Choroid plexus epithelial cell (primary cell): ENCODE measurements at places on chromosomes 13 and 19.
A peak's percentile ranks its signal among the peaks of the same experiment; 100 is the strongest.

DNA sequence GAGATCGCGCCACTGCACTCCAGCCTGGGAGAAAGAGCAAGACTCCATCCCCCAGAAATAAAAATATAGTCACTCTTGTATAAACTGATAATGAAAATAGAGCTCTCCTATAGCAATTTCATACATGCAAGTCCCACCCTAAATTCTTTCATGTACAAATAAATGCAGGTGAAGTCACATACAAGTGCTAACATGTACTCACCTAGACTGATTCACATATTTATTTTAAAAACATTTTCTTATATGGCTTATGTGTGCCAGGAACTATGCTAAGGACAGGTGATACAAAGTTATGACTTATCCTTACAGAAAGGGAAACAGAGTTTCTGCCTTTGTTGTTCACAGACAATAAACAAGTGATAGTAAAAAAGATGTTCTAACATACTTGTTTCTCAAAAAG, 32.0 kb downstream of the USP12 start:
- DNase-seq = no peak

DNA sequence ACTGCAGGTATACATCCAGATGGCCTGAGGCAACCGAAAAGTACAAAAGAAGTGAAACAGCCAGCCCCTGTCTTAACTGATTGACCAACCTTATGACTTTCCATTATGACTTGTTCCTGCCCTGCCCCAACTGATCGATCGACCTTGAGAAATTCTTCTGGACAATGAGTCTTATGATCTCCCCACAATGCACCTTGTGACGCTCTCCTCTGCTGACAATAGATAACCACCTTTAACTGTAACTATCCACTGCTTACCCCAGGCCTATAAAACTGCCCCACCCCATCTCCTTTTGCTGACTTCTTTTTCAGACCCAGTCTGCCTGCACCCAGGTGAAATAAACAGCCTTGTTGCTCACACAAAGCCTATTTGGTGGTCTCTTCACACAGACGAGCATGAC, 11.2 kb downstream of the ZNF83 start:
- no peak for DNase-seq

GRCh38 chr13:79404985-79405384, 1.1 kb downstream of the RBM26 start:
- DNase-seq = no peak

- DNase-seq = no peak
Measured at GRCh38 chr19:45864629-45865082, 530 bp downstream of the FOXA3 start.

- DNase-seq = no peak
Measured at GRCh38 chr19:39705578-39706188, 1.4 kb downstream of the LGALS14 start.

GRCh38 chr13:109214393-109214792, 572.0 kb downstream of the IRS2 start:
- DNase-seq = no peak

- DNase-seq = no peak
Measured at GRCh38 chr19:3908266-3909054, 24.4 kb upstream of the NMRK2 start.

DNA sequence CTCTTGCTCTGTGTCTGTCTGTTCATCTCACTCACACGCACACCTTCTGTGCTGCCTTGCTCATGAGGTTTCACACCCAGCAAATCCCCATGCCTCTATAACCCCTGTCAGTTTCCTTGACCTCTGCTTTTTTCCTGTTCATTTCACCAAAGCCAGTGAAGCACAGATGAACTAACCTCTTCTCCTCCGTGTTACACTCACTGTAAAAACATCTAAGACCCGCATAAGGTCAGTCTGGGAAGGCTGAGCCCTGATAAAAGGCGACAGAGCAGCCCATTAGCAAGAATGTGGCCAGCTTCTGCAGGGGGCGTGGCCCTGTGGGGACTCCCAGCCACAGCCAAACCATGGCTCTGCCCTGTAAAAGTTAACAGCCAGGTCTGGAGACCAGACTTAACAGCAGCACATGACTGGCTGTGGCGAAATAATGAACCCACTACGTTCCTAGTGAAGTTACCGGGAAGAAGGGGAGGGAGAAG, 42.8 kb upstream of the NPAS1 start:
- peak; percentile 65 for DNase-seq

DNA sequence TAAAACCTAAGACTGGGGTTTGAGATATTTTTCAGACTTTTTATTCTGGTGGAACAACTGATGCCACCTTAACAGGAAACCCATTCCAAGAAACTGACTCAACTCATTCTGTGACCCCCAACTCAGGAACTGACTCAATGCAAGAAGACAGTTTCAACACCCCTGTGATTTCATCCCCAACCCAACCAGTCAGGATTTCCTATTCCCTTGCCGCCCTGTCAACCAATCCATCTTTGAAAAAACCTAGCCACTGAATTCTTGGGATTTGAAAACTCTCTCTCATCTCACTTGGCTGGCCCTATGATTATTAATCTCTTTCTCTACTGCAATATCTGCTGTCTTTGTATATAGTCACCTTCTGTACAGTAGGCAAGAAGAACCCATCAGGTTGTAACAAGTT, 1211.9 kb upstream of the ATXN8OS start:
- no peak for DNase-seq

DNA sequence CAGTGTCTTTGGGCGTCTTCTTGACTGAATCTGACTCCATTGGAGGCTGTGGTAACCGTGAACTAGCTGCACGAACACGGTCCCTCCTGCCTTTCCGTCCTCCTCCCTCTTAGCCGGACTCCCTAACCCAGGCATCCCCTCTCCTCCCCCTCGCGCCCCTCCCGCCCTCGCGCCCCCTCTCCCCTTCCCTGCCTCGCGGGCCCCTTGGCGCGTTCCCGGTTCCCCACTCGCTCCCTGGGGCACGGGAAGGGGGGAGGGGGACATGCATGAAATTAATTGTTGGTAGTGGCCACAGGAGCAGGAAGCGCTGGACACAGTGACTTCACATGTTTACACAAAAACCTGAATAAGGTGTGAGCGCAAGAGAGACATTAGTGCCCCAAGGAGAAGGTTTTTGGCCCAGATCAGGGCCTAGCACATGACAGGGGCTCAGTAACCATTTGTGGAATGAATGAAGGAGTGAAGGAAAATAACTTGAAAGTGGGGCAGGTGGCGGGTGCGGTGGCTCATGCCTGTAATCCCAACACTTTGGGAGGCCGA, 279 bp downstream of the DMRTC2 start:
- no peak for DNase-seq

- DNase-seq = no peak
Measured at GRCh38 chr13:106311004-106311403, 224.5 kb downstream of the EFNB2 start.

- no peak for DNase-seq
Measured at GRCh38 chr13:61258185-61258584, 157.5 kb downstream of the PCDH20 start.

DNA sequence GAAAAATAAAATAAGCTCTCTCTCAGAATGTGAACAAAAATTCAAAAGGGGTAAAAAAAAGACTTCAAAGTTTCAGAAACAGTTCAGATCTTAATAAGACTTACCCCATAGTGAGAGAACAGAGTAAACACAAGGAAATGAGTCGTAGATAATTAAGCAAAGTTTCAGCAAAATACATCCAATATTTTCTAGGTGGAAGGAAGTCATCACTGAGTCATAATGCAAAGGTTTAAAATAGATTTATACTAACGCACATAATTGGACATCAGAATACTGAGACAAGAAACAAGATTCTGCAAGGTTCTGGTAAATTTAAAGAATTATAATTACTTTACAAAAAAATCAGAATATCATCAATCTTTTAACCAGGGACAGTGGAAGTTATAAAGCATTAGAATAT, 1370.7 kb upstream of the ATXN8OS start:
- no peak for DNase-seq

- peak; percentile 18 for DNase-seq
Measured at GRCh38 chr19:11737964-11738745, 591 bp downstream of the ZNF823 start.

DNA sequence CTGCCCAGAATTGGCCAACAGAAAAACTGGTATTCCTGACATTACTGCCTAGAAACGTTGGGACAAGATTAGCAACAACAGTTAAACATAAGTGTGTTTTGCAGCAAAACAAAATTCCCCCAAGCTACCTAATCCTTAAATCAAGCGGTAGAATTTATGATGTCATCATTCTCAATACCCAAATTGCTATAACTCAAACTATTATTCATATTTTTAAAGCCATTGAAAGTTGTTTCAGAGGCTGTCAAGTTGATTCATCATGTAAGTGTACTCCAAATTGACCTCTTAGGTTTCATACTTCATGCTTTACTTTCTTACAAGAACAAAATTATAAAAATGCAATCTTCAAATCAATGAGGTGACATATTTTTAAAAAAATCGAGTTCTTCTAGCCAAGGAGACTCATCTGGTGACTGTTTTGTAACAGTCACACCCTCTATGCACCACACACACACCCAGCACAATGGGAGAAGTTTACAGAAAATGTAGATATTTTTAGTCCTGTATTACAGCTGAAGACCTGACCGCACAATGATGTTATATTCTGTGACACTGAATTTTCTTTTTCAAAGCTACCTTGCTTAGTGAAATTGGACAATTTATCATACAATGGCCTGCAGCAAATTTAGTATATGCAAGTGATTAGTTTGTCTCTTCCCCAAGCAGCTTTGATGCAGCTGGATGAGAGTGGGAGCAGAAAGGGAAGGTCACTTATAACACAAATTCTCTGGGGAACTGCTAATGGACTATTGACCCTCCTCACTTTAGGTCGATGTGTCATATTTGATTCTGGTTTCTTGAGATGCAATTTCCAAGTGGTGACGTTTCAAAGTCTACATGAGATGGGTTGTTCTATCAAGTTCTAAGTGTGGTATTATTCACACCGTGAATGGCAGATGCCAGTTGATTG, 345.3 kb upstream of the OBI1 start:
- DNase-seq = no peak

GRCh38 chr19:27709496-27709895, 1503.5 kb downstream of the UQCRFS1 start:
- DNase-seq = no peak

DNA sequence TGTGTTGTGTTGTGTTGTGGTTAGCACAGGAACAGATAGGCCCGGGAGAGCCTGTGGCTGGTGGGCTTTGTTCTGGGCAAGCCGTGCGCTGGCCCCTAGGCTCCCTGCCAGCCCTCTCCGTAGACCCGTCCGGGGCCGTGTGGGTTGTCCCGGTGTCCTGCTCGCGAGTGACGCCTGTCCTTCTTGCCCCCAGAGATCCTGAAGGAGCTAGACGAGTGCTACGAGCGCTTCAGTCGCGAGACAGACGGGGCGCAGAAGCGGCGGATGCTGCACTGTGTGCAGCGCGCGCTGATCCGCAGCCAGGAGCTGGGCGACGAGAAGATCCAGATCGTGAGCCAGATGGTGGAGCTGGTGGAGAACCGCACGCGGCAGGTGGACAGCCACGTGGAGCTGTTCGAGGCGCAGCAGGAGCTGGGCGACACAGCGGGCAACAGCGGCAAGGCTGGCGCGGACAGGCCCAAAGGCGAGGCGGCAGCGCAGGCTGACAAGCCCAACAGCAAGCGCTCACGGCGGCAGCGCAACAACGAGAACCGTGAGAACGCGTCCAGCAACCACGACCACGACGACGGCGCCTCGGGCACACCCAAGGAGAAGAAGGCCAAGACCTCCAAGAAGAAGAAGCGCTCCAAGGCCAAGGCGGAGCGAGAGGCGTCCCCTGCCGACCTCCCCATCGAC, 5.7 kb downstream of the ING1 start:
- DNase-seq = no peak

GRCh38 chr19:55252760-55253663, 5.8 kb downstream of the PPP6R1 start:
- DNase-seq = no peak

GRCh38 chr19:16587833-16588823, 15.9 kb upstream of the SLC35E1 start:
- no peak for DNase-seq

GRCh38 chr13:40875583-40875982, 86.2 kb downstream of the SLC25A15 start:
- DNase-seq = no peak

- no peak for DNase-seq
Measured at GRCh38 chr13:80177327-80177726, 163.6 kb downstream of the SPRY2 start.

DNA sequence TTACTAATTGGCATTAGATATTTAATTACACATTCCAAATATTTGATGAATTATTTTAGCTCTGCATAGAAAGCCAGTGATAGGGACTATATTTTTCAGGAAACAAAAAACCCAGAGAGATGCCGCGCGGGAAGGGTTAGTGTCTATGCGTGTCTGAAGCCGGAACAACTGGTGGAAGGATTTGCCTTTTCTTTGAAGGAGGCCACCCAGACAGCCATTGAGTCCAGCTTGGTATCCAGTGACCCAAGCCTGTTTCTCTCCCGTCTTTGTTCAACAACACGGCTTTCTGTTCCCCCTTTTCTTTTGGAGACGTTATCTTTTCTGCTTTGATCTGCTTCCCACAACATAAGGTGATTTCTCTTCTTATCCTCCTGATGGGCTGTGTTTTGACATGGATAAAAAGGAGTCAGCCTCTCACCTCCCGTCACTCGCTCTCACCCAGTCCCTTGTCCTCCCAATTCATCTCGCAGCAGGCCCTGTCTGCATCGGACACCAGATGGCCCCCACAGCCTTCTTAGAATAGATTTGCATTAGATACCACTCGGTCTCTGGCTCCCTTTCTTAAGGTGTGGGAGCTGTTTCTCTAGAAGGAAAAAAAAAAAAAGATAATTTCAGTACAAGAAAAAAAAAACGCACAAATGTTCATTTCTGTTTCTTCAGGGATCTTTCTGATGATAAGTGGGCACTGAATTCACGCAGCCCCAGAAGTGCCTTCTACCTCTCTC, 361.8 kb downstream of the ZNF536 start:
- DNase-seq = no peak

GRCh38 chr19:831407-832369, 4.1 kb downstream of the AZU1 start:
- no peak for DNase-seq

DNA sequence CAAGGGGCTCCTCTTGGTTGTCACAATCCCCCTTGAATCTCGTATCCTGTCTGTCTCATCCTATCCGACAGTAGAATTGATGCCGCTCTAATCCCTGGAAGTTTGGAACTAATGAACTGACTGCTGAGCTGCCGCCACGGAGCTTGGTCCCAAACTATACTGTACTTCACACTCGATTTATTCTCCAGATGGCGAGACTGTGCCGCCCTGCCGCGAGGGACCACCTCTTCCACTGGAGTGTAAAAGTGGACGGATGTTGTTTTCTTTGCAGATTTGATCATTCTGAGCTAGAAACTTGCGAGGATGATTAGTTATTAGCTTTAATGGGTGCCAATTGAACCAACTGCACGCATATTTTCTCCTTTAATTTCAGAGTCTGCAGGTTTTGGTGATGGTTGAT, 117.2 kb downstream of the ZIC5 start:
- DNase-seq = no peak

DNA sequence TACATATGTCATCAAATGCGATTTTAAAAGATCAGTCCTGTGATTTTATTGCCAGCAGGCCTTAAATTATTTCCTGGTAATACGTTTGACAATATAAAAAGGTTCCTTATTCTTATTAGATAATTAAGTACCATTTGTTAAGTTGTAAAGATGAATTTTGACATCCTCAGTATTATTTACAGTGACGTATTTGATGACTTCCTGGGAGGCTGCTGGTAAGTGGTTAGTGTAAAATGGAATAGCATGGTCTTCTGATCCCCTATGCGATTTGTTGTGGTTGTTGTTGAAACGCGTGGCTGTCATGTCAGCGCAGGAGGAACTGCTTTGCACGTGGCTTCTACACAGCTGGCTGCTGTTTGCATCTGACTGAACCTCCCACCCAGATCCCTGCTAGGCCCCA, 99.7 kb downstream of the DCLK1 start:
- DNase-seq = no peak

- peak; percentile 77 for DNase-seq
Measured at GRCh38 chr13:31835932-31836331, 96.6 kb downstream of the RXFP2 start.
